ENCODE measurements at places on chromosomes 1 and 21.

DNA sequence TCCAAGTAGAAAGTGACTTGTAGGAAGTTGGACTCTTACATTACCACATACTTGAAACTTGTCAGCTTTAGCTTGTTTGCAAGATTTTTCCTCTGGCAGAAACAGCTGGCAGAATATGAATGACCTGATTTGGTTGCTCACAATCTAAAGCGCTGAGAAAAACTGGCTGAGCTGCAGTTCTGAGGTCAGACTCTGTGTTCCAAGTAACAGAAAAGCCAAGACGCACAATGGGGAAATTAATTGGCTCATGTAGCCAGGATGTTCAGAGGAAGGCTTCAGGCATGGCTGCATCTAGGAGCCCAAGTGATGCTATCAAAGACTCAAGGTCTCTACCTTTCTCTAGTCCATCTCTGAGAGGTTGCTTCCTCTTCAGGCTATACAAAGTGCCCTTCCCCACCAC lies 27.0 kb downstream of the ALPL start:
- DNase-seq: no peak

- no peak for DNase-seq
Measured at GRCh38 chr1:206932177-206932576, 10.4 kb upstream of the FCMR start.

- DNase-seq: no peak
Measured at GRCh38 chr1:226293553-226293920, 15.4 kb downstream of the LIN9 start.

DNA sequence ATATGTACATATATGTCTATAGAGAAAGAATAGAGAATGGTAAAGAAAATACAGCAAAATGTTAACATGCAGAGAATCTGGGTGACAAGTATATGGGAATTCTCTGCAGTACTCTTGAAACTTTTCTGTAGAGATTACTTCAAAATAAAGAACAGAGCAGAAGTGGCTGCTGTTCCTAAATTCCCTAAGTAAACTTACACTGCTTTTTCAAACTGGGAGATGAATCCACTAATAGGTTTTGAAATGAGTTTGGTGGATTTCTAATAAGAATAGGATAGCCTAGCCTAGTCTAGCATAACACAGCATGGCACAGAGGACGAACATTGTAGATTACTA lies 450 bp upstream of the CR2 start:
- DNase-seq: no peak

- no peak for DNase-seq
Measured at GRCh38 chr1:212752252-212752933, 39.2 kb downstream of the NSL1 start.

GRCh38 chr1:9503001-9503675 lies 36.1 kb upstream of the SLC25A33 start:
- no peak for DNase-seq

GRCh38 chr1:107940017-107940577 lies 24.9 kb downstream of the VAV3 start:
- no peak for DNase-seq

DNA sequence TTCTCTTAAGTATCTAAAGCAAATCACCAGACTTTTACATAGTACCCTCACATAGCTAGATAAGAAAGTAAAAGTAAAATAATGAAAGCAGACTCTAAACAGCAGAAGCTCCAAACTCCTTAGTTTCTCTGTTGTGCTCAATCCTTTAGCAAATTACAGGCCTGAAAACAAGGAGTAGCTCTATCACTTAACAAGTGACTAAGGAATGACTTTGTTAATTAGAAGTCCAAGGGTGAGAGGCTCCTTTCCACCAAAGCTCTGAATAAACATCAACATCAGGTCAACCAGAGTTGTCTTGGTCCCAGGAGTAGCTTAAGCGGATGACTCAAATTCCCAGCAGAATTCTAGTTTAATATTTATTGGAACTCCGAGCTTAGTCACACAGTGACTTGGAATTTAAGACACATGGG lies 5.9 kb downstream of the NRIP1 start:
- no peak for DNase-seq

DNA sequence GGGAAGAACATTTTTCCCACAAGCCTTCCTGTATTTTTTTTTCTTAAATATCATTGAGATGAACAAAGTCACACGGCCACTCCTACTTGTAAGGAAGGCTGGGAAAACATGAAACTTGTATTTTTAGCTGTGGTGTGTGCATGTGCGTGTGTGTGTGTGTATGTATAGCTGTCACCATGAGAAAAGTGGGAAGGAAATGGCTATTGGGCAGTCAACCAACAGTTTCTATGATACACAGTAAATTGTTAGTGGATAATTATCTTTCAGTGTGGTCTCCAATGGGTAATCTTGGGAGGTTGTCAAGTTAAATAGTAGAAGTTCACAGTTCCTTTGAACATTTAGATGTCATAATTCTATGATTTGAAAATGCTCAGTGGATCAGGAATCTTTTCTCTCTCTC lies 132.7 kb upstream of the USP24 start:
- DNase-seq: no peak

DNA sequence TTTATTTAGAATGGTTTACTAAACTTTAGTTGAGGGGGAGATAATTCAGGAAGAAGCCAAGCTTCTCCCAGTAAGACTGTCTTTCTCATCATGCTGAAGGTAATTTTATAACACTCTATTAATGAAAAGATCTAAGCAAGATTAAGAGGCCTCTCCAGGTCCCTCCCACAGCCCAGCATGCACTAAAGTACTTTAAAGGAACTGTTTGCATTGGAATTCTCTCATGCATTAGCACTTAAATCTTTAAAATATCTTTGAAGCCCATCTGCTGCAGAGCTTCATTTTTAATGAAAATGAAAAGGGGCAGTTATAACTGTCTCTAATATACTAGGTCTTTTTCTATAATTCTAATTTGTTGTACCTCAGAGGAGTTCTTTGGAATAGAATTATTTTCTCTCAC lies 1379.1 kb upstream of the ADGRL4 start:
- no peak for DNase-seq

- DNase-seq: no peak
Measured at GRCh38 chr1:212118167-212118871, 82.8 kb downstream of the DTL start.

DNA sequence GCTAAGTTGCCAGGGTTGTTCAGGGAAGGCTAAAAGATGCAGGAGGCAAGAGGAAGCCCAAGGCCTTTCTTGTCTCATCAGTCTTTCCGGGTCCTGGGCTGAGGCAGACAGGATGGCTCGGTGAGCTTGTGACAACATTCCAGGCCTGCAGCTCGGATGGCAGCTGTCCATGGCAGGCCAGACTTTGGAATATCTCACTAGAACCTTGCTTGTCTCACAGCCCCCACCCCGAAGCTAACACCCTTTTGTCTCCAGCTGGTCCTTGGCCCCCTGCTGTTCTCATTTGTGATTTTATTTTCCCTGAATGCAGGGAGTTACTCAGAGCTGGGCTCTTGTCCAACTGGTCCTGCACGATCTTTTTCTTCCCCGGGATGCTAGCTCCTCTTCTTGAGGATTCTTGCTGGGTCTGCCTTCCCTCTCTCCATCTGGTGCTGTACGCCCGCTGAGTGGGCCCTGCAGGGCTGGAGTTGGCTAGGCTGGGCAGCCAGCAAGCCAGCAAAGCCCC lies 477.2 kb upstream of the CAMK1G start:
- DNase-seq: no peak

GRCh38 chr1:17196496-17197185 lies 8.3 kb upstream of the PADI1 start:
- DNase-seq: no peak

DNA sequence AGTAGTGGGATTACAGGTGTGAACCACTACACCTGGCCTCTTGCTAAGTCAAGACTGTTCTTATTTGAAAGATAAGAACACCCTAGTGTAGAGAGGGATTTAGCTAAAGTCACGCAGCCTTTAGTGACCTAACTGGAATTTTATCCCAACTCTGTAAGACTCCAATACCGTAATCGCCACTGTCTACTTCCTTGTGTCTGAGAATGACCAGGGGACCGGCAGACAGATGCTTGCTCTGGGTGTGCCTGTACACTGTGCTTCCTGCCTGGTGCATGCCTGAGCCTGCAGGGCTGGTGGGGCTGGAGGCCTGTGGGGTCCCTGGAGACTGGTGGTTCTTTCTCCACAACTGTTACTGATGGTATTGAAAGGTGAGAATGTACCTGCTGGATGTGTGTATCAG lies 15.3 kb downstream of the MFSD2A start:
- DNase-seq: no peak

DNA sequence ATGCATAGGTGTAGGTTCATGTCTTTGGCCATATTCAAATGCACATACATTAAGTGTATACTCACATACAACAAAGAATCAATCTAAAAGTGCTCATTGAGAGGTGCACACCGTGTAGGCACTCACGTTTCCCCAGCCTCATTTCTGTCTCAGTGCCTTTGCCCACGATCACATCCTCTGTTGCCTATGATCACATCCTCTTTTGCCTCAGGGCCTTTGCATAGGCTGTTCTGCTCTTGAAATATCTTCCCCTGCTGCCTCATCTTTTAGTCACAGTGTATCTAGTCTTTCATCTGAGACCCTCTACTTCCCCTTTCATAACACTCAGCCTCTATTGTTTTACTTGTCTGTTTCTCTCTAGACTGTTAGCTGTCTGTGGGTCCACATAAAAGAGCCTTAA lies 69.3 kb downstream of the FOXD2 start:
- no peak for DNase-seq

DNA sequence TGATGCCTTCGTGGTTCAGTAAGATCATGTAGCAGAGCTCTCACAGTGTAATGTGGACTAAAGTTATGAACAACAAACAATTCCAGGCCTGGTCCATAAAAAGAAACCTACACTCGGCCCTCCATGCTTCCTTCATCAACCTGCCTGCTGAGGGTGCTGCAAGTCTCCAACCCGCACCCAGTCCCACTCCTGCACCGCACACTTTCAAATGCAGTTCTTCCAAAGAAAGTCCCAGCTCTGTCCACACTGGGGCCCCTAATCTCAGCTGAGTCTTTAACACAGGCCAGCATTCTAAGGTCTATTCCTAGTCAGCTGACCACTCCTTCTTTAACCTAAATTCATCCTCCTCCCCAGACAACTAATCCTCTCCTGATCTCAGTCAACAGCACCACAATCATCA lies 71.5 kb upstream of the NR5A2 start:
- no peak for DNase-seq

GRCh38 chr1:119978018-119978505 lies 81.7 kb upstream of the ADAM30 start:
- no peak for DNase-seq

DNA sequence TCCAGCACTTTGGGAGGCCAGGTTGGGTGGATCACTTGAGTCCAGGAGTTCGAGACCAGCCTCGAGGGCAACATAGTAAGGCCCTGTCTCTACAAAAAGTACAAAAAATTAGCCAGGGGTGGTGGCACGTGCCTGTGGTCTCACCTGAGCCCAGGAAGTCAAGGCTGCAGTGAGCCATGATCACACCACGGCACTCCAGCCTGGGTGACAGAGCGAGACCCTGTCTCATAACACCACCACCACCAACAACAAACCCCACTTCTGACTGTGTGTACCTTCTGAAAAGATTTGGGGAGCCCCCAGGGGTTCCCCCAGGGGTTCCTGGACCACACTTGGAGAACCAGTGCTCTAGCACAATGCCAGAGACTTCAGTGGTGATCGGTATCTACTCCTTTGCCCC lies 29.9 kb downstream of the NUAK2 start:
- DNase-seq: no peak

- DNase-seq: no peak
Measured at GRCh38 chr1:17903386-17903785, 148.3 kb downstream of the ACTL8 start.

DNA sequence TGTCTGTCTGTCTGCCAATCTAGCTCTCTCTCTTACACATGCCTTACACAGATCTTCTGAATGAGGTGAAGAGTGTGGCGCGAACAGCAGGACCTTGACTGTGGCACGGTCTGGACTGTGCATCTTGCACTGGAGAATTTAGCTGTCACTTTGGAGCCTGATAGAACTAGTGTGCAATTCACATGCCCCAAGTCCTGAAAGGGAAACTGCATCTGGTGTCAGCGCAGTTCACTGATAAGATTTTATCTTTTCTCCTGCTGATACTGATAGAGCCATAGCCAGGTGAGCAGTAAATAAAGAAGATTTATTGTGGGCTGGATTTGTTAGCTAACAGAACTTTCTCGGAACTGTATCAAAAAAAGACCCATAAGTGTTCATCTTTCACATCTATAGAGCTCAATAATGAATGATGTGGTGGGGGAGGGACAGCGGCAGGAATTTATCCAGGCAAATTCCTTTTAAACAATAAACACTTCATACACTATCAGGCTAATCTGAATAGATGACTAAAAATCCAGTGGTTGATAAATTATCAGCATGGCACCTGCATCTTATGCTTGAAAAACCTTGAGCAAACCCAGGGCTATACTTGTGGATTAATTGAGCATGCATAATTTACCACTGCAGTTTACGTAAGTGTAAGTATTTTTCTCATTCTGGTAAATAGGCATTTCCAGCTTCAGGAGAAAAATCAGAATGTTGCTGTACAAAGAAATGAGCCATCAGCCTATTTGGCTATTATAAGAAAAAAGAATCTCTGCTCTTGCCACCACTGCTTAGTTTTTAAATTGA lies 104.1 kb downstream of the NTNG1 start:
- no peak for DNase-seq

- DNase-seq: no peak
Measured at GRCh38 chr21:42570841-42571387, 57.3 kb downstream of the SLC37A1 start.

DNA sequence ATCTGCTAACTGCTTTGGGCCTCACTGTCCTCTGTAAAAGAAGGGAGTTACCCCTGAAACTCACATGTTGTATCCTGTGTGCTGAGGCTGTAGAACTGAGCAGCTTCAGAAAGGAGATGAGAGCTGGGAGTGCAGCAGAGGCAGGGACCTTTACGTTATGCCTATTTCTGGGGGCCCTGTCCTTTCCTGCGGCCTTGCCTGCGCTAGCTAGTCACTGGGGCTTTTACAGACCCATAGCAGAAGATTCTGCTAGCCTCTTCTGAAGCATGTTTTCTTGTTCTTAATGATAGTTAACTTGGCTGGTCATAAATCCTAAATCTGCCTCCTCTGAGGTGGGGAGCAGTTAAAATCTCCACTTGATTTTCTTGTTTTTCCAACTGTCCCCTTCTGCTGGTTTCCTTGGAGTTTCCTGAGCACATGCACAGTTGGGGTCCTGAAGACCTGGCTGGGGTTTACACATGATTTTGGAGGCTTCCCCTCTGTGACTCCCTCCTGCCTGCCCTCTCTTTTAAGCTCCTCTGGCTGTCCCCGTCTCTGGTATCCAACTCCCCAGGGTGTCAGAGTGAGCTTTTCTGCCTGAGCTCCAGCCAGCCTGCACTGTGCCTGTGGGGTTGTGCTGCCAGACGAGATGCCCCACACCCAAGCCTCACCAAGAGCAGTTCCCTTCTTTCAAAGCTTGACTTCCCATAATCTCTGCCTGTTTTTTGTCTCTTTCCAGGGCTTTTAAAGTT lies 76.6 kb downstream of the NOS1AP start:
- DNase-seq: no peak

DNA sequence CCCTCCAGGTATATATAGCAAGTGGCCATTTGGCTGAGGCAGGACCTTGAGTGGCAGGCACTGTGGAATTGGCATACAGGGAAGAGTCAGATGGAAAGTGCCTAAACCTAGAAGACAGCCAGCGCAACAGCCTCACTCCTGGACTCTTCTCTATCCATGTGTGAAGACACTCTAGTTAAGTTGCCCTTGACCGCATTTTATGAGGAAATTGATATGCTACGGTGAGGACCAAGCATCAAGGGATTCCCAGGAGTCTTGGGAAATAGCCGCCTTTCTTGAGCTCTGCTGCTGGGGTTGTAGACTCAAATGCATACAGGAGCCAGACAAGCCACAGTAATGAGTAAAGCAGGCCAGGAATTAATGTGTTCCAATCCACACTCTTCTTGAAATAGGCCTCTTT lies 145.9 kb upstream of the KAZN start:
- no peak for DNase-seq

All from hematopoietic multipotent progenitor cell (in vitro differentiated cells).